ENCODE measurements at places on chromosomes 2 and 18. TPM values are rescaled to one million over a fixed set of nuclear protein-coding genes. Genes with fewer than 3 reads are reported as not detected.

ACKR3 gene
- 3.8 TPM for total RNA-seq

CLEC4F gene
- total RNA-seq: not detected

MMADHC gene
- total RNA-seq: 161 TPM

CYP27A1 gene
- total RNA-seq: 14.3 TPM

KCNJ13 gene
- not detected for total RNA-seq

TTC39C gene
- 16.2 TPM for total RNA-seq

MCFD2 gene
- 65.5 TPM for total RNA-seq

CELF4 gene
- total RNA-seq: 3.7 TPM

TGFA gene
- 1.3 TPM for total RNA-seq

ACVR1C gene
- total RNA-seq: 1.0 TPM

All from H7 (cell line).